ENCODE measurements at places on chromosomes 12 and 14.
A peak's percentile ranks its signal among the peaks of the same experiment; 100 is the strongest.

DNA sequence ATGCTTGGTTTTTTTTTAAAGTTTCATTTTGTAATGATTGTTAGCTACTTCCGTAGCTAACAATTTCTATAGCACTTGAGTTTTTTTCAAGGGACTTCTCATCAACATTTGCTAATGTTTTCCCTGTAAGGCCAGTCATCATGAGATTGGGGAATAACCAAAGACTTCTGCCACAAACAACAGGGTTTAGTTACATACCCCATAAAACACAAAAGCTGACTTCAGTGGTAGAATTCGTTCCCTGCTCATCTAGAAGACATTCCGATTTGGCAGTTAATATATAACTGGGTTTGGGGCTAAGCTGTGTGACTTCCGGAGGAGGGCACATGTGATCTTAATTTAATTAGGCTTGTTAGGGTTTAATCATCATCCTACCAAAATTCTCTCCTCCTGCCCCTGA lies 22.9 kb downstream of the EGLN3 start:
- no peak for DNase-seq

DNA sequence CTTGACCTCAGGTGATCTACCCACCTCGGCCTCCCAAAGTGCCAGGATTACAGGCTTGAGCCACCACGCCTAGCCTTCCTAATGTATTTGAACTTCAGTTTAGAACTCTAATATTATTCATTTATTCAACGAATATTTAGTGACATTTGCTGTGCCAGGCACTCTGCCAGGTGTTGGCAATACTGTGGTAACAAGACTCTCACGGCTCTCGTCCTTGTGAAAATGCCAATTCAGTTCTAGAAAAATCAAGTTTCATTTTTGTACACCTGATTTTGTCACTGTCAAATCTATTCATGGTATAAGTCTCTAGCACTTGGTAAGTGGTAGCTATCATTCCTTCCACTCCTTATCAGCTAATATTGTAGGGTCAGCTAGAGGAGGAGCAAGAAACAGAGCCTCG lies 6.3 kb upstream of the PWP1 start:
- no peak for DNase-seq

DNA sequence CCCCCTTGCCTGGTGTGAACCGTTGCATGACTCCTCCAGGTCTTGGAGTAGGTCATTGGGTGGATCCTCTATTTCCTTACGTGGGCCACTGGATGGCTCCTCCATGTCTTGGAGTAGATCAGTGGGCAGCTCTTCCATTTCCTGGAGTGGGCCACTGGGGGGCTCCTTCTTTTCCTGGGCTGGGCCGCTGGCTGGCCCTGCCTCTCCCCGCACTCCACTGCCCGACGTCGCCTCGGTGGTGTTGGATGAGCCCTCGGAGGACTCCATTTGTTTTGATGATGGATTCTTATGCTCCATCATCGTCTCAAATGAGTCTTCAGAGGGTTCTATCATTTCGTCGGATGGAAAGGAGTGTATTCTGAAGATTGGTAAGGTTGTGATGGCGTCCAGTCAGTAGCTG lies 19.1 kb downstream of the RTL1 start:
- DNase-seq = no peak

DNA sequence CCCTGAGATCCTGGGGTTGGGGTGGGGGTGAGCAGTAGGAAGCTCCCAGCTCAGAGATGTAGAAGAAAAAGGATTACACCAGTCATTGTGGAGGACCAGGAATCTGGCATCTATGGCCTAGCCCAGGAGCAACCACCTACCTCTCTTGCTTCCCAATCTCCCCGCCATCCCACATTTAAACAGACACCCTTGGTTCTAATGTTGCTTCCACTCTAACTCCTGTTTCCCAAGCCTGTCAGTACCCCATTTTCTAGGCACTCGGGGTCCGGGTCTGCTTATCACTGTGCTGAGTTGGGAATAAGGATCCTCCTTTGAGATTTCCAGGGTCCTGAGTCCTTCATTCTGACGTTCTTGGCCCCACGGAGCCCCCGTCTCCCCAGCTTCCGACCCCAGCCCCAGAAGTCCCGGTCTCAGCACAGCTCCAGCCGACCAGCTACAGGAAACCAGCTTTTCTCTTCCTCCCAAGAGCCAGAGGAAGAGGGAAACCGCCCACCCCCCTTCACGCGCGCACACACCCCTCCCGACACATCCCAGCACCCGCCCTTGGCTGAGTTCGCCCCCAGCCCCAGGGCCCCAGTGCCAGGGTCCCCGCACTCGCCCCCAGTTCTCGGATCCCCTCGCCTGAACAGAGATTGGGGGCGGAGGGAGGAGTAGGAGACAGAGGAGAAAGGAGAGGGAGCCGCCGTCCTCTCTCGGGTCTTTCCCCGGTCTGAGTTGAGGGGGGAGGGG lies 1.2 kb downstream of the ITGA5 start:
- peak; percentile 18 for DNase-seq

DNA sequence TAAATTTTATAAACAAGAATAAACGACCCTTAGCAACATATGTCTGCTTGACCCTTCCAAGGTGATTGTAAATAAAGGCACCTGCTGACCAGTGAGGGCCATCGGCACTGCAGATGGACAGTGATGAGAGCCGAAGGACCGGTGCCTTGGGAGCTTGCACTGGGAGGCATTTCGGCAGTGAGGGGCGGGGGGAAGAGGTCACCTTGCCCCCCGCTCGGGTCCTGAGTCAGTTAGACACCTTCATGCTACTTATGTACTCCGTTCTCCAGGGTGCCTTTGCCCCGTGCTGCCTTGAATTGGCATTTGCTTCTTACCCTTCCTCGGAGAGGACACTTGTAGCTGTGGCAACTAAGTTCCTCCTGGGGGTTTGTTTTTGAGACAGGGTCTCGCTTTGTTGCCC lies 23.0 kb downstream of the MMAB start:
- DNase-seq = no peak

DNA sequence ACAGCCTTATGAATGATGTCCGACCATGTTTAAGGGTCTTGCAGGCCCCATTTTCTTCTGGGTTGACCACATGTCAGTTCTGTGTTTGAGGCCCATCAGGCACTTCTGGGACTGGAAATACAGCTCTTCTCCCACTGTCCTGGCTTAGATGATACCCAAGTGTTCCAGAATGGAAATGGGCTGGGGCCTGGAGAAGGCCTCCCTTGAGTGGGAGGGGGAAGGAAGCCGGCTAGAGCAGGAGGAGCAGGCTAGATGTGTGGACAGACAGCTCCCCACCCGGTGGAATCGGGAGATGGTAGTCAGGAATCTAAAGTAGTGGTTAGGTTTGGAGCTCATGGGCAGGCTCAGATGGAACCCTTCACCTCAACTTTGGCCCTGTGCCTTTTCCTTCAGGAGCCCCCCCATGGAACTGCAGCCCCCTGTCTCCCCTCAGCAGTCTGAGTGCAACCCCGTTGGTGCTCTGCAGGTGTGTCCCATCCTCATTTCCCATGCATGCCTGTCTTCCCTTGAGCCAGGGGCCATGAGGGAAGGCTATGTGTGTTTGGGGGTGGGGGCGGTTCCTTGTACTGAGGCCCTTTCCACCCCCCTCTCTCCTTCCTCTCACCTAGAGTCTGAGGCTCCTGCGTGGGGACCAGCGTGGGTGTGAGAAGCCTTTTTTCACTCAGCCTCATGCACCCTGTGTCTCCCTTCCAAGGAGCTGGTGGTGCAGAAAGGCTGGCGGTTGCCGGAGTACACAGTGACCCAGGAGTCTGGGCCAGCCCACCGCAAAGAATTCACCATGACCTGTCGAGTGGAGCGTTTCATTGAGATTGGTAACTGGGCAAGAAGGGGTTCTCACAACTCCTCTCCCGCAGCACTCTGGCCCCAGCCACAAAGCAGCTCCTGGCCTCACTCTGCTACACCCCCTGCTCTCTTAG lies 3.0 kb downstream of the NPFF start:
- no peak for DNase-seq

- no peak for DNase-seq
These were observed 17.1 kb downstream of the GMFB start for GRCh38 chr14:54471641-54472040.

DNA sequence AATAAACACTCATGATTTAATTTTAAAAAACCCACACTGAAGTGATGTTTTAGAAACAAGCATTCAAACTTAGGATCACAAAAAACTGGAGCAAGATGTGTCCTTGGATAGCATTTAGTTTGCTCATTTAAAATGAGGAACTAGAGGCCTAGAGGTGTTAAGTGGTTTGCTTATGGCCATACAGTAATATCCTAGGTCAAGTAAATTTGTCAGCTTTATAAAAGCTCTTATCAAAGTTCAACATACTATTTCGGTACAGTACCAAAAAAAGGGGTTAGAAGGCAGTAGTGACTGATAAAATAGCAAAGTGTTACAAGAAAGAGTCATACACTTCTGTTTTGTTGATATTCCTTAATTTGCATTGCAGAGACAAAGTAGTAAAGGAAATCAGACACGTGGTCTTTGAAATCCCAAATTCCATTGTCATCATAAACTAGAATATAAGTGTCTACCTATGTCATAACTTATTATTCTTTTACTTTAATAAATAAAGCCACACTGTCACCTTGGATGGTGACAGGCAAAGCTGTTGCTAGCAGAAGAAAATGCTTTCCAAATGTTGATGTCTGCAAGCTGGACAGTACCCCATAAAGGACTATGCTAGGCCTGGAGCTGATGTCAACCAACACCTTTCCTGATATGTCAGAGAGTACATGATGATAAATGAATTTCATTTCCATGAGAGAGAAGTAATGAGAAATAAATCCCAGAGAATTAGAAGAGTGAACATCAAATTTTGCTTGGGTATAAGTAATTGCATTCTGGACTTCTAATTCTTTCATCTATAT lies 17.6 kb upstream of the SRP54 start:
- DNase-seq = no peak

GRCh38 chr12:77608271-77608824 lies 222.3 kb upstream of the NAV3 start:
- DNase-seq = no peak

DNA sequence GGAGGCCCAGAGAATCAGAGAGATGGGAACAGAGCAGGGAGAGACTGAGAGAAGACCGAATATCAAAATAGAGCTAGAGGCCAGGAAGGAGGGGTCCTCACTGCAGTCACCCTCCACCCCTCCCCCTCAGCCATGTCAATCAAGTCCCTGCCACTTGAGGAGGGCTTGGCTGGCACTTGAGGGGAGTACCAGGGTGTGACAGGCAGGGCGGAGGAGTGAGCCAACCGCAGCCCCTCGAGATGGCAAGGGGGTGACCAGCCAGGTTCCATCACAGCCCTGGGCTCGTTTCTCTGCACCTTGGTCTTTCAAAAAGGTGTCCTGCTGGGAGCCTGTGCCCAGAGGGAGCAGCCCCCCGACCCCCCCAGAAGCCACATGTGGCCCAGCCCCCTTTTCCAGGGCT lies 4.2 kb downstream of the AQP5 start:
- no peak for DNase-seq

DNA sequence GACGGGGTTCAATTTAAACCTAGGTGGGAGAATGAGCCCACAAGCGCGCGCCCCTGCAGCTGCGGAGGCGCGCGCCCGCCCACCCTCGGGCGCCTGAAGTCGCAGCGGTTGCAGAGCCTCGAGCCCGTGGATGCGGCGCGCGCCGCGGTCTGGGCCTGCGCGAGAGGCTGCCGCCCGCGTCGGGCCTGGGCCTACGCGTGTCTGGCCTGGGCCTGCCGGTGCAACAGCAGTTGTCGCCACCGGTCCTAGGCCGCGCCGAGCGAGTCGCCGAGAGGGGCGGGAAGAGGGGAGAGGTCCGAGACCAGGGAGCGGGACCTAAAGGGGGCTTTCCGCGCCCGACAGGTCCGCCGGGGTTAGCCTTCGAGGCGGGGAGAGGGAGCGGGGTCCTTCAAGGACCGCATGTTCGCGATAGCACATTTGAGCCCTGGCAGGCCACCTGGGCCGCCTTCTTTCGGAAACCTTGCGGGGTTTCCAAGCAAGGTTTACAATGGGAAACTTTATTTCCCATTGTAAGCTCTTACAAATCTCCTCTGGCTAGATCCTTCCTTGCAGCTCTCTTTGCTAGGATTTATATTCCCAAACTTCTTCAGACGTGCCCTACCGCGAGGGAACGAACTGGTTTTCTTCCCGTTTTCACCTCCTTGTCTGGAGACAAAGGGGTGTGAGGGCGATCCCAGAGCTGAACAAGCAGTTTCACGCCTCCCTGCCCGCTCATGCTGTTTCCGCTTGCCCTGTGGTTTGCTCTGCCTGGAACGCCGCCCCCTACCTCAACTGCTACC lies 6.8 kb downstream of the SIX6 start:
- DNase-seq = no peak

- no peak for DNase-seq
These were observed 238.8 kb downstream of the PPFIA2 start for GRCh38 chr12:81520064-81520945.

DNA sequence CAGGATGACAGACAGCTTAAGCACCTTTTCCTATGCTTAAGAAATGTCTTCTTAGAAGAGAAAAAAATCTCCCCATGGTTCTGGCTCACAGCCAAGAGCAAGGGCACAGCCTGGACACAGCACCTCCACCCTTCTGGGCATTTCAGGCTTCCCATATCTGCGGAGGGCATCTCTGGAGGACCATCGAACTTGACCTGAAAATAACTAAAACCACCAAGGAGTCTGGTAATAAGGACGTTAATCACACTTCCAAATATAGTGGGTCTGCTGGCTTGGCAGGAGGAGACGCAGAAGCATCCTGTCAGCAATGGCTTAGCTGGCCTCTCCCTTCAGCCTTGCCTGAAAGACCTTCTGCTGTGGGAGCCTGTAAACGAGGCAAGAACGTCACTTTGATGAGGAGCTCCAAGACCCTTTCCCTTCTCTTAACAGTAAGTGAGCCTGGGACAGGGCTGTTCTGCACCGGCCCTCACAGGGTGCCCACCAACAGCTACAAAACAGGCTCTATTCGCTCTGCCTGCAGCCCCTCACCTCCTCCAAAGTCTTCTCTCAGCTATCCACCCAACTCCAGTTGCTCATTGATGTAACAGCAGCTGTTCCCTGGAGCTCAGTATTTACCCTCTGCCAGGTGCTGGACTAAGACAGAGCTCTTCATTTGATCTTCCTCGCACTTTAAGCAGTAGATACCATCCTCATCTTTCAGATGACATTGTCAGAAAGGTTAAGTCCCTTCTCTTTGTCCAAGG lies 13.2 kb downstream of the SETD3 start:
- DNase-seq = no peak

DNA sequence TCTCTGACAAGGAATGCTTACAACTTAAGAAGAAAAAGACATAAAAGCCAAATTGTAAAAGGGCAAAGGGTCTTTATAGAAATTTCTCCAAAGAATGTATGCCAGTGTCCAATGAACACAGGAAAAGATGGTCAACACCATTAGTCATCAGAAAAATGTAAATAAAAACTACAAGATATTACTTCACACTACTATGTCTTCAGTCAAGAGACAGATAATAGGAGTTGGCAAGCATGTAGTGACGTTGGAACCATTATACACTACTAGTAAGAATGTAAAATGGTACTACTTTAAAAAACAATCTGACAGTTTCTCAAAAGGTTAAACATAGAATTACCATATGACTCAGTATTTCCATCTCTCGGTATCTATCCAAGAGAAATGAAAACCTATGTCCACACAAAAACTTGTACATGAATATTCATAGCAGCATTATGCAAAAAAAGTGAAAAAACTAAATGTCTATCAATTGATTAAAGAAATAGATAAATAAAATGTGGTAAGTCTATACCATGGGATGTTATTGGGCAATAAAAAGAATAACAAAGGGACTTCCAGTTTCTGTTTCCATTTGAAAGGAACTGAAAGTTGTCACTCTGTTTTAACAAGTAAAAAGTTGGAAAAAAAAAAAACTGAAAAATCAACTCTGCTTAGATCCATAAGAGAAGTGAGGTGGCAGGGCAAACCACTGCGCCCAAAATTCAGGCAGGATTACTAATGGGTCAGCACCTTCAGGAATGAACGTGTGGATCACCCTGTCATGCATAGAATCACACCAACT lies 69.8 kb downstream of the ALG10B start:
- DNase-seq = no peak

- DNase-seq = no peak
These were observed 53.8 kb downstream of the TRIM9 start for GRCh38 chr14:51041108-51041531.

- no peak for DNase-seq
These were observed 521.6 kb downstream of the TRHDE start for GRCh38 chr12:72793796-72794195.

Measured in activated CD4-positive, alpha-beta T cell treated with anti-CD3 and anti-CD28 coated beads, Interleukin-2, amount 10 ng/mL, durations not matched to agents 7 days and 5 days (primary cell).